ENCODE measurements at places on chromosomes 1 and 21. TPM values are rescaled to one million over a fixed set of nuclear protein-coding genes. Genes with fewer than 3 reads are reported as not detected.

LORICRIN gene
- total RNA-seq: not detected

DNA sequence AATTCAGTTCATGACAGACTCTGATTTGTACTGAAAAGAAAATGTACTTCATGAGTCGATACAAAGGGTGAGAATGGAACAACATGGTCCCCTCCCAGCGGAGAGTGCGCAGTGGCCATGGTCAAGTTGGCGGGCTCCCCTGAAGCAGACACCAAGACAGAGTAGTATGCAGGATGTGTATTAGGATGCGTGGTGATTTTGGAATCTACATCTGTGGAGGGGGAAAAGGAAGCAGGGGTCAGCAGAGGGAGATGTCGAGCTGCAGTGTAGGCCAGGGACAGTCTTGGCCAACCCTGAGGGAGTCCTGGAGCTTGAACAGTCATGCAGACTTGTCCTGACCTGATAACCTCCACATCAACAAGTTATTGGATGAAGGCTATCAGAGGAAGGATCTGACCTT is 481.0 kb downstream of the OMA1 start:
- DNase-seq: no peak

IFI44 gene
- 14.2 TPM for total RNA-seq

DNA sequence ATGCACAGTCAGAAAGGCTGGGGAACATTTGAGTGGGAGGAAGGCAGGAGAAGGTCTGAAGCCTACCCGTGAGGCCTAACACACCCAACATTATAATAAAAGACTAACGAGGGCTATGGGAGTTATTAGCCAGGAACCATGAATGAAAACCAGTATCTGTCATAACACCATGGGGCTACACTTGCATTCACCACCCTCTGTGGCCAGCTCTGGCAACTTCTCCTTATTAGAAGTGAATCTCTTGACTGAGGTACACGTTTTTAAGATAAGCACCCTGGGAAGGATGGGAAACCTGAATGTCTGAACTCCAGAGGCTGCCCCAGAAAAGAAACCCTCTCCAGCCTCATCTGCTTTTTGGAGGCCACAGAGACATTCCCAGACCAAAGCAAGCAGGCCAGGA is 204.3 kb upstream of the RAB4A start:
- DNase-seq: no peak

B4GALT3 gene
- total RNA-seq: 11.4 TPM

GRCh38 chr1:193516755-193517388 is 330.5 kb upstream of the B3GALT2 start:
- DNase-seq: no peak

- DNase-seq: no peak
These were observed 8.8 kb downstream of the KAZN start for GRCh38 chr1:14607295-14607694.

TBCE gene
- 25.5 TPM for total RNA-seq

- DNase-seq: peak; percentile 81
These were observed 64.3 kb downstream of the PRKAA2 start for GRCh38 chr1:56709269-56709880.

DNA sequence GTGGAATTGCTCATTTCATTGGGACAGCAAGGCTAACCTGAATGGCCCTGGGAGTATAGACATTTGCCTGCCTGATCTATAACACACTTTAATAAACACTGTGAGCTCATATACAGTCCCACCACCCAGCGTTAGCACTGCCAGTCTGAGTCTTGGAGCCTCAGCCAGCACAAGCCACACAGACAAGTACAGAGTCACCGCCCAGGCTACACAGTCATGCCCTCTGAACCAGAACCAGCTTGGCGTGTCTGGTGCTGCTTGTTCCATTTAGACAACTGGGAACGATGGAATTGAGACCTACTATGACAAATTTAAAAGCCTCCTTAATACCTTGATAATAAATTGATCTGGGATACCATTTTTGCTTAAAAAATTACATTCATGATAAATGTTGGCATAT is 31.6 kb downstream of the NID1 start:
- DNase-seq: no peak

GRCh38 chr21:46110499-46111192 is 12.7 kb downstream of the COL6A2 start:
- peak; percentile 44 for DNase-seq

GPR3 gene
- not detected for total RNA-seq

DNA sequence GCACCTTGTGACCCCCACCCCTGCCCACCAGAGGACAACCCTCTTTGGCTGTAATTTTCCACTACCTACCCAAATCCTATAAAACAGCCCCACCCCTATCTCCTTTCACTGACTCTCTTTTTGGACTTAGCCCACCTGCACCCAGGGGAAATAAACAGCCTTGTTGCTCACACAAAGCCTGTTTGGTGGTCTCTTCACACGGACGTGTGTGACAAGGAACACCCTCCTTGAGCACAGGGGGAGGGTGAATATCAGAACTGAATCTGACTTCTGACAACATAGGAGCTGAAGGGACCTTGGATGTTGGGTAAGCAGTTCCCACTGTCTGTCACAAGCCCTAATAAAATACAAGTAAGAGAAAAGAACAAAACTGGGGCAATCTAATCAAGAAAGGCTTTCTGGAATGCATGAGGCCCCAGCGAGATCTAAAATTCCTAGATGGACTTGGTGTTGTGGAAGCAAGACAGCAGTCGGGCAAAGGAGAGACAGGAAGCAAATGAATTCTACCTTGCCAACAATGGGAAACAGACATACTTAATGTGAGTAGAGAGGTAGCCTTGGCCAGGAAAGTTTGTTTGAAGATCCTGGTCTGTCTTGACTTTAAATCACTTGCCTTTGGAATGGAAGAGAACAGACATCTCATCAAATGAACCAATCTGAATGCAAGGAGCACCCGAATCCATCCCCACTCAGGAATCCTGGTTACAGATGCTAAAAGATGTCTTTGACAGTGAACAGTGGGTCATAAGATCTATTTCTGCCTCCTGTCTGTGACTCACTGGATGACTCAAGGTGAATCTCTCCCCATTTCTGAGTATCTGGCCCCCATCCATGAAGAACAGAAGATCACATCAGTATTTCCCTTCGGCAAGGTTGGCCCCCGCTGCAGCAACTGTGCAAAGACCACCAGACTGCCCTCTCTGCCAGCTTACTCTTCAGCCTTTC is 53.3 kb downstream of the OLFML3 start:
- peak; percentile 59 for DNase-seq

FAM78B gene
- total RNA-seq: 0.27 TPM

- peak; percentile 80 for DNase-seq
These were observed 11.0 kb upstream of the LMNA start for GRCh38 chr1:156103521-156103947.

GRCh38 chr1:210299501-210299900 is 29.2 kb upstream of the HHAT start:
- DNase-seq: no peak

DNA sequence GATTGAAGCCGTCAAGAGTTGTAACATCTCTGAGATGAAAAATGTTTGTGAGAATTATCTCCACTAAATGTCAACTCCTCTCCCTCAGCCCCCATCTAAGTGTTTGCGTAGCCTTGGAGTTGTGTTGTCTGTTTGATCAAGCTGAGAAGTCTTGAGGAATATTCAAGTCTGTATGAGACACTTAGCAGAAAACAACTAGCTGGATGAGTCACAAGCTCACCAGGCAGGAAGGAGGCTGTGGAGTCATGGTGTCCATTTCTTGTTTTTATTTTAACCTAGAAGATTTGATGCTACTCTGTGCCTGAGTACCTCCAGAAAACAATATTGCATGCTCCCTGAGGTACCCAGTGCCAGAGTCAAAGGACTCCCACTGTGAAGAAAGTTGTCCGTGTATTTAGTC is 211.6 kb upstream of the PLXNA2 start:
- DNase-seq: no peak

OR14K1 gene
- total RNA-seq: not detected

DNA sequence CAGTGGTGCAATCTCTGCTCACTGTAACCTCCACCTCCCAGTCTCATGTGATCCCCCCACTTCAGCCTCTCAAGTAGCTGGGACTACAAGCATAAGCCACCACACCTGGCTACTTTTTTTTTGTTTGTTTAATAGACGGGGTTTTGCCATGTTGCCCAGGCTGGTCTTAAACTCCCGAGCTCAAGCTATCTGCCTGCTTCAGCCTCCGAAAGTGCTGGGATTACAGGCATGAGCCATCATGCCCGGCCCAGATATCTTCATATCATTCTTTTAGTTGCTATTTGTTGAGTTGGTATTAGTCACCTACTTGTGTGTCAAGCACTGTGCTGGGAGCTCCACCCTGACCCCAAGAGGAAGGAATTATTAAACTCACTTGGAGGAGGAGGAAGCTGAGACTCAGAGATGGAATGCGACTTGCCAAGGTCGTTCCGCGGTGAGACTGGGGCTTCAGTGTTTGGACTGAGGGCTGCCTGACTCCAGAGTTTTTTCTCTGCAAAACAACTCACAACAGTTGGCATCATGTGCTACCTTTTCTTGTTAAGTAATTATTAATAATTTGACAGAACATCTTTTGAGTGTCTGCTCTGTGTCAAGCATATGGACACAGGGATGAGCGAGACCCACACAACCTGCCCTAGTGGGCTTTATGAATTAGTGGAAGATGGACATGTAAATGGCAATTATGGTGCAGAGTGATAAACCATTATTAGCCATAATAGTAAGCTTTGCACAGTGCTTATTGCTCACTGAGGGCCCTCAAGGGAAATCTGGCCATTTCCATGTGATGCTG is 132.0 kb downstream of the FOXD2 start:
- DNase-seq: peak; percentile 91

DNA sequence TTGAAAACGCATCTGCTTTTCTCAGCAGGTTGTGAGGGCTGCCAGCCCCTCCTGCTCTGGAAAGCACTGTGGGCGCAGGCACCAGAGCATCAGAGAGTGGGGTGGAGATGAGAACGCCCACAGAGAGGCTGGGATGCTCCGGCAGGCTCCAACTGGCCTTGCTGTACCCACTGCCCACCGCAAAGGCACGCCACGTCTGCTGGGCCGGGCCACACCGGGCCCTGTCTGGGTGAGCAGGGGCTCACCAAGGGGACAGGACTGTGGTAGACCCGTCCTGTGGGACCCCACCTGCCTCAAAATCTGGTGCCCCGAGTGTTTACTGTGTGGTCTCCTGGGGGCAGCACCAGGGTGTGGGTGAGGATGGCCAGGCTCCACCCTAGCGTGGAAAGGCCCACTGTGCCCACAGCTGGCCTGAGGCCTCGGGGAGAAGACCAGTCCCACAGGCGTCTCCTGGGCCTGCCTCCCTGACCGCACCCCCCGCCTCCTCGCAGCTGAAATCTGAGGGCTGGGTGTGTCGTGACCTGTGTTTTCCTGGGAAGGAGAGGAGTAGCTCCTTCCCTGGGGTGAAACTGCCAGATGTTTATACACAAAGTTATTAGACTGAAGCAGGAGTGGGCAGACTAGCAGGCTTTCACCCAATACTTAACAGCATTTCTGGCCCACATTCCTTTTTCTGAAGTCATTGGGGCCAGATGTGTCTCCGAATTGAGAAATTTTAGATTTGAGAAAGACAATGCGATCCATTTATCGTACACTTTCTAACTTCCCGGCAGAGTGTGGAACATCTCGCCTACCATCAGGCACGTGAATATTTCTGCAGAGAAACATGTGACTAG is 53.8 kb downstream of the STUM start:
- DNase-seq: peak; percentile 94

PLCH2 gene
- not detected for total RNA-seq

CD1B gene
- total RNA-seq: not detected

GRCh38 chr1:9860887-9861286 is 37.1 kb upstream of the CLSTN1 start:
- DNase-seq: no peak

DNA sequence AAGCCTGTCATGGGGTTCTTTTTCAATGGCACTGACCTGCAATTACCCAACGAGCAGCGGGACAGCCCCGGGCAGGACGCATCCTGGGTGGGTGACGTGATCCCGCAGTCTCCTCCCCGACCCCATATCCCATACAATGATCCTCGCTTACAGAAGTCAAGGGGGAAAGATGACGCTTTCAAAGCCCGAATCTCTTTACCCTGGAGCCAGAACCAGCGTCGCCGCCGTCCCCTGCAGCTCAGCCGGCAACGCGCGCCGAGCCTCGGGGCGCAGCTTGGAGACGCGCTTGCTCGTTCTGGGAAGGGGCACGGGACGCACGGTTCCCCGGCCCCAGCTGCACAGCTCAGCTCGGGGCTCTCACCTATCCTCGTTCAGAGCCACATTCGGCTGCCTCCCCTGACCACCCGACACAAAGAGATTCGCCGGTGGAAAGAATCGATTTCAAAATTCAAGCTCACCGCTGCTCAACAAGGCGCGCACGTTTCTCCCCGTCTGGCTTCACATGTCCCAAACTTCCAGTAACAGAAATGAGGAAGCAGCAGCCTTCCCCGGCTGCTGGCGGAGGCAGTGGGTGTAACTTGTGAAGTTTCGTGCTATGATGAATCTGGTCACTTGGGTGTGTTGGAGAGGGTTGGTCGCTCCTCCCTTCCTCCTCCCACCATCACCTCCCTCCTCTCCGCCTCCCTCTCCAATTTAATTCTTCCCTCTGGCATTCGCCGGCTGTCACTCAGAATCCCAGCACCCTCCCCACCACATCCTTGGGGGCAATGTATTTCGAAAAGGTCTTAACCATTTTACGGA is at the start of gene TIAM1:
TIAM1 (minus strand) TSS at position 582 of the 801 bp plus-strand sequence. CDS start 77,289 bp downstream, outside the sequence.
- DNase-seq: peak; percentile 72

DNA sequence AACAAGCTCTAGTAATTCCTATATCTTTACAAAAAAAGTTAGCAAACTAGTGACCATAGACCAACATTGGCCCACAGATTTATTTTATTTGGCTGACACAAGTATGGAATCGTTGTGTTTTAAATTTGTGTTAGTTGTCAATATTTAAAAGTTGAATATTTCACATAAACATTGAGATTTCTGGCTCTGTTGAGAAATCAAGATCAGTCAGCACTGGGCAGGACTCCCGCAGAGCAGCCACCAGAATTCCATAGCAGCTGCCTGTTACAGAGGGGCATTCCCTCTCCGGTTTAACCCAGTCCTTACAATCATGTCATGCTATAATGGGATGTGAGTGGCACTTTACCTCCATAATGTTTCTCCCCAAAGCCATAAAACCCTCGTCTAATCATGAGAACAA is 79.2 kb upstream of the NRIP1 start:
- no peak for DNase-seq

DNA sequence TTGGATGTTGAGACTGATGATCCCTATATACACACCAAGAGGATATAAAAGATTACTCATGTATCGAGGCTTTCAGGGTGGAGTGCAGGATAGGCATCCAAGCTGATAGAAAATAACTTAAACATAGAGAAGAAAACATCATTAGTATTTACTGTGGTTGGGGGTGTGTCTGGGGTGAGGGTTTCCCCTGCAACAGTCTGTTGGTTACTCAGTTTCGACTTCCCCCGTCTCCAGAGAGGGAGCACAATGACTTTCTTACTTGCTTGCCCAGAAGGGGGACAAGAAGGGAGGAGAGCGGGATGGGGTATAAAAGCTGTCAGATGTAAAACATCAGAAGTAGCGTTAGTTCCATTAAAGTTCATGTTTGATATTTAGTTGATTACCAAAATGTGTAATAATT is 717.4 kb upstream of the ZP4 start:
- no peak for DNase-seq

- no peak for DNase-seq
These were observed 77.9 kb downstream of the LAMC1 start for GRCh38 chr1:183101081-183101480.

GRCh38 chr1:222582099-222582774 is 7.5 kb downstream of the TAF1A start:
- peak; percentile 13 for DNase-seq

GRCh38 chr1:93434088-93434487 is 13.8 kb upstream of the FNBP1L start:
- DNase-seq: no peak
